Activated CD8-positive, alpha-beta memory T cell treated with anti-CD3 and anti-CD28 coated beads for 4 hours (primary cell): ENCODE measurements at places on chromosomes 3 and 15.

- DNase-seq, result no peak
Observed at GRCh38 chr3:194622621-194623340, 10.4 kb downstream of the TMEM44 start.

DNA sequence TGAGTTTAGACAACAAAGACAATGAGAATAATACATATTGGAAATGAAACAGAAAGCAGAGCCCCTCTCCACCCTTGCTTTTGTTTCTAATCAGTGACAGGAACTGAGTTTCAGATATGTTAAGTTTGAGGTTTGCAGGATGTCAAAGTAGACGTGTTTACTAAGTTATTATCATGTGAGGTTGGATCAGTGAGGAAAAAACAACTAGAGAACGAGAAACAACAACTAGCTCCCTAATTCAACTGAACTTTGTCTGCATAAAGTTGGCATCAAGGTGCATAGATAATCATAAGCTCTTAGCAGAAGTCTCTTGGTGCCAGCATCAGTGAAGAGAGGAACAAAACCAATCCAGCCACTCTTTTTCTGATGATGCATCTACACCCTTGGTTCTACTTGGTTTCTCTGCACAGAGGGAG is 491.1 kb upstream of the NR2F2 start:
- DNase-seq, result no peak

- DNase-seq, result no peak
Observed at GRCh38 chr3:146187334-146187950, 26.5 kb upstream of the PLOD2 start.

DNA sequence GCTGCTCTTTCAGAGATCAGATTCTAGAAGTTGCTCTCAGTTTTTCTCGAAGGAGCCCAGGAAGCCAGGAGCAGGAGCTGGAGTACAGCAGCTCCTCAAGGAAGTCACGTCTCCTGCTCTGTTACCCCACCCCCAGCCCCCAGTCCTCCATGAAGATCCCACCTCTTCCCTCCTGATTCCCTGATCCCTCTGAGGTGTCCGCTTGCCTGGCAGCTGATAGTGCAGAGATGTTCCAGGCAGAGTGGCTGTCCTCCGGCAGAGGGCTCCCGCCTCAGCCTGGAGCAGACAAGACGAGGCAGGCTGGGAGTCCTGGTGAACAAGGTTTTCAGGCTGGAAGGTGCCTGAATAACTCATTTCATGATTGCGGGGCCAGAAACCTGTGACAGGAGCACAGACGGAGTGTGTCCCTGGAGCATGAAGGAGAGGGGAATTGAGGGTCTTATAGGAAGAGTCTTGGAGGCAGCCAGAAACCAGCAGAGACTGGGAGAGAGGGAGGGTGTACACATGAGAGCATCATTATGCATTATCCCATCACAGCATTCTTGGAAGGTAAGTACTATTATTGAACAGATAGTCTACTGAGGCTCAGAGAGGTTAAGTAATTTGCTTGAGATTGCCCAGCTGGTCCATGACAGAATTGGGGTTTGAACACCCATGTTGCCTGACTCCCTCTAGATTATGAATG is 1.2 kb downstream of the HRH1 start:
- DNase-seq, result no peak

DNA sequence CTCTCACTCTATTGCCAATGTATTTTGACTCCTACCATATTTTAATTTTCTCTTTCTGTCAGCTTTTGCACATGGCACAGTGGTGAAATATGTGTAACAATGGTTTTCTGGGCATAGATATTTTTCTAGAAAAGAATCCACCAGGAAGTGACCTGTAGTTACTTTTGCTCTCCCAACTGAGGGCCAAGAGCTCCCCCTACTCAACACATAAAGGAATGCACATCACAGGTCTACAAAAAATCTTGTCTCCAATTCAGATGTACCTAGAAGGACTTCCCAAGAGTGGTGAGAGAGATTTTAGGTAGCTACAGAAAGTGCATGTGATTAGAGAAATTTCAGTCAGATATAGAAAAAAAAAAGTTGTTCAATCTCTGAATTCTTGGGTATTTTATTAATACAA is 15.6 kb downstream of the CPA3 start:
- DNase-seq, result no peak
